ENCODE measurements at places on chromosomes 12 and 14. TPM values are rescaled to one million over a fixed set of nuclear protein-coding genes. Genes with fewer than 3 reads are reported as not detected.

A2M gene
- total RNA-seq: not detected

RAB2B gene
- 27.6 TPM for total RNA-seq

PTGDR gene
- 0.21 TPM for total RNA-seq

FRMD6 gene
- 23.7 TPM for total RNA-seq

CLEC6A gene
- not detected for total RNA-seq

SERPINA1 gene
- total RNA-seq: not detected

MGP gene
- total RNA-seq: not detected

SMCO2 gene
- 0.80 TPM for total RNA-seq

SMOC1 gene
- 2.4 TPM for total RNA-seq

- H3K27ac ChIP-seq: no peak overlapping the region
- no peak overlapping the region for H3K4me3 ChIP-seq
- no peaks in the 10 kb centered on the region for H3K27me3 ChIP-seq
- H3K4me1 ChIP-seq: no peaks in the 10 kb centered on the region
- H3K36me3 ChIP-seq: peaks cover 12% of the 10 kb centered on the region
Observed at GRCh38 chr14:34766060-34766459, 51.7 kb upstream of the CFL2 start.

- H3K36me3 ChIP-seq: no peaks in the 10 kb centered on the region
- no peaks in the 10 kb centered on the region for H3K4me1 ChIP-seq
- no peak overlapping the region for H3K27ac ChIP-seq
Observed at GRCh38 chr12:105451798-105452197, 121.3 kb downstream of the C12orf75 start.

DNA sequence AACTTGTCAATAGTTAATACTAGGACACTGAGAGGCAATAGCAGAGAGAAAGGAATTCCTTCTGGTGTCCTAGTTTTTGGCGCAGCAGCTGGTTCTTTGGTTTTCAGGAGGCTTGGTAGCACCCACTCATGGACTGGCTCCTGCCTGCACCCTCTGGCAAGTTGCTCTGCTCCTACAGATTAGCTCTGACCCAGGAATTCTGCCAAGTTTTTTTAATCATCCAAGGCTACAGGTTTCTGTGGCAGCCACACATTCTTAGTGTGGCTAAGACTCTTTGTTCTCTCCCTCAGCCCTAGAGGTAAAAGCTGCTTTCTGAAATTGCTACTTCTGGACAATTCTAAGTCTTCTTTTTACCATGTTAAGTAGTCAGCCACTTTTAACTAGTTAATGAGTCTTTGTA lies 72.0 kb upstream of the FKBP4 start:
- no peak overlapping the region for H3K27ac ChIP-seq
- DNase-seq: no peak
- no peaks in the 10 kb centered on the region for H3K36me3 ChIP-seq

GRCh38 chr12:69022674-69023073 lies 89.7 kb upstream of the CPM start:
- no peaks in the 10 kb centered on the region for H3K36me3 ChIP-seq
- H3K4me3 ChIP-seq: no peak overlapping the region
- no peak for DNase-seq
- no peaks in the 10 kb centered on the region for H3K27me3 ChIP-seq
- no peaks in the 10 kb centered on the region for H3K4me1 ChIP-seq

GRCh38 chr12:103093499-103094106 lies 136.1 kb downstream of the ASCL1 start:
- H3K4me3 ChIP-seq: no peak overlapping the region
- H3K36me3 ChIP-seq: no peaks in the 10 kb centered on the region
- H3K27ac ChIP-seq: no peak overlapping the region
- H3K4me1 ChIP-seq: no peaks in the 10 kb centered on the region
- no peak for DNase-seq

DNA sequence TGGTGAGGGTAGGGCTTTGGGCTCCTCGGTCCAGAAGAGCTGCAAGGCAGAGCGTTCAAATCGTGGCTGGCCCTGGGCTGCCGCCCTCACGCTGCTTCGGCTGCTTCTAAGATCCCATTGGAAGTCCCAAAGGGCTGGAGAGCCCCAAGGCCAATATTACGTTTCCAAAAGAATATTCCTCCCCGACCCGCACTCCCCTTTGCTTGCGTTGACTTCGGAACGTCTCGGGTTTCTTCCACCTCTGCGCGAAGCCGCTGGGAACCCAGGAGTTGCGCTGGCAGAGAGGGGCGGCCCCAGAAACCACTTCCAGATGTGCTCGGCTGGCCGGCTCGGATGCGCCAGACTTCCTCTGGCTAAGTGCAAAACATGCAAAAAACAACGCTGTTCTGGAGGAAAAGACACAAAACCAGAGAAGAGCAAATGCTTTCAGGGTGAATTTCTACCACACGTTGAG lies at the start of gene GLT8D2:
Gene GLT8D2, minus strand, starts transcription at position 285 of the 454 bp plus-strand sequence. CDS start 30,539 bp downstream, outside the sequence.
- no peaks in the 10 kb centered on the region for H3K36me3 ChIP-seq
- H3K27ac ChIP-seq: no peak within 1 kb of the TSS
- peak within 1 kb of the TSS; percentile 48 for H3K4me3 ChIP-seq

DNA sequence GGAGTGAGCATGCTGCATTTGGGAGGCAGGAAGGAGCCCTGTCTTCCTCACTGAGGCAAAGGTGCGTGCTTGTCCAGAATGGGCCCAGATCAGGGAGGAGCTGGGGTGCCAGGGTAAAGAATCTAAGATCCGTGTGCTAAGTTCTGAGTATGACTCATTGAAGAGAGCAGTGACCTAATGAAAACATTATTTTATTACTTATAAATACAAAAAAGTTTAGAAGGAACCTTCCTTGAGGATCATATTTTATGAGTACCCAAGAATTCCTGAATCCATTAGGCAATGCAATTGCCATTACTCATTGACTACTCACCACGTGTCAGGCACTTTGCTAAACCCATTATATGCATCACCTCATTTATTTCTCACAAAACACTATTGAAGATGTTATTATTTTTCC lies 264.7 kb downstream of the EGLN3 start:
- H3K4me1 ChIP-seq: no peaks in the 10 kb centered on the region
- H3K4me3 ChIP-seq: no peak overlapping the region
- H3K27ac ChIP-seq: no peak overlapping the region
- no peaks in the 10 kb centered on the region for H3K27me3 ChIP-seq

DNA sequence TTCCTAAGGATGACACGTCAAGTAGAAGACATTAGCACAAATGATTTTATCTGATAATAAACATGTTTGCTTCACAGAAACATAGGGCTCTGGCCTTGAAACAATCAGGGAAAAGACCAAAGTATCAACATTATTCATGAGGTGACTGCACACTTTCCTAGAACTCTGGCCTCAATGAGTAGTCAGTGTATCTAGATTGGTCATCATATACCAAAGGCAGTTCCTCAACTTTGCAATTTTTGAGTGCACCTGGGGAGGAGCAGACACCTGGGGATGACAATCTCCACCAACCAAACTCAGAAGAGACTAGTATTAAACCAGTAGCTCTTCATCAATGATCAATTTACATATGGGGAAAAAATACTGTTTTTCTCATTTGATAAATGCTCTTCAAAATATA lies 4.5 kb downstream of the EDDM3A start:
- H3K36me3 ChIP-seq: no peaks in the 10 kb centered on the region
- H3K27me3 ChIP-seq: no peaks in the 10 kb centered on the region
- DNase-seq: no peak
- no peaks in the 10 kb centered on the region for H3K4me1 ChIP-seq
- no peak overlapping the region for H3K27ac ChIP-seq

- H3K27ac ChIP-seq: no peak overlapping the region
- no peaks in the 10 kb centered on the region for H3K4me1 ChIP-seq
- no peak overlapping the region for H3K4me3 ChIP-seq
- no peaks in the 10 kb centered on the region for H3K36me3 ChIP-seq
- no peaks in the 10 kb centered on the region for H3K27me3 ChIP-seq
Observed at GRCh38 chr14:76644855-76645518, 116.3 kb upstream of the VASH1 start.

DNA sequence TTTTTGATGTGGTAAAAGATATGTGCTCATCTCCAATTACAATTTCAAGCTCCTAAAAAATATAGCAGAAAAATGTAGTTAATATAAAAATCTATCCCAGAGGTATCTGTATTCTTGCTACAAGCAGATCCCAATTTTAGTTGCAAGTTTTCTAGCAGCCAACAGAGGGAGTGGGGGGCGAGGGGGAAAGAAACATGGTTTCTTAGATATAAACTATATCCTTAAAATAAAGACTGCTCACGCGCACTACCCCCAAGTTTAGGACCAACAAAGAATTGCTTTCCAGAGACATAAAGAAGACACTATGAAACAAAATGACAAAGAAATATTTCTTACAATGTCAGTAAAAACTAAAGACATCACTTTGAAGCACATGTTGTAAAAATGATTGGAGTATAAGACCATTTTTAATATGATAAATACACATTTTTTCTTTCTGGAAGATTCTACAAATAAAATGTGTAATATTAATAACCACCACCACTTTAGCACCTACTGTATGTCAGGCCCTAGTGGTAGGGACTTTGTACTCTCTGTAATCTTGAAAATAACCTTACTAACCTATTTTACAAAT lies 5.4 kb downstream of the MAGOHB start:
- H3K4me3 ChIP-seq: no peak overlapping the region
- H3K36me3 ChIP-seq: peaks cover 30% of the 10 kb centered on the region
- H3K27ac ChIP-seq: no peak overlapping the region
- H3K27me3 ChIP-seq: no peaks in the 10 kb centered on the region
- DNase-seq: no peak
- no peaks in the 10 kb centered on the region for H3K4me1 ChIP-seq

DNA sequence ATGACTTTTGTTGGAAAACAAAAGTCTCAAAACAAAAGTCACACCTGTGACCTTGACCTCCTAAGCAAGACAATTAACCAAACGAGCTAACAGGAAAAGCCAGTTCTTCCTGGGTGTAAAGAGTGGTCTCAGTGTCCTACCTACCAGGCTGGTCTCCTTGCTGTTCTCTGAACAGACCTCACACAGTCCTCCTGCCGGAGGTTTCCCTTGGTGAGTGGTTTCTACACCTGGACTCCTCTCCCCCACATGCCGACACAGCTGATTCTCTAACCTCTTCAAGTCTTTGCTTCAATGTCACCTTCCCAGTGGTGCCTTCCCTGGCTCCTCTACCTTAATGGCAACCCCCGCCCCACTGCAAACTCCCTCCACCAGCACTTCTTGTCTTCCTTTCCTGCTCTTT lies 238.6 kb downstream of the ZFP36L1 start:
- H3K27me3 ChIP-seq: no peaks in the 10 kb centered on the region
- no peak overlapping the region for H3K4me3 ChIP-seq
- no peaks in the 10 kb centered on the region for H3K36me3 ChIP-seq
- no peak overlapping the region for H3K27ac ChIP-seq

- DNase-seq: no peak
- no peaks in the 10 kb centered on the region for H3K27me3 ChIP-seq
- H3K4me3 ChIP-seq: no peak overlapping the region
- no peak overlapping the region for H3K27ac ChIP-seq
- H3K4me1 ChIP-seq: no peaks in the 10 kb centered on the region
Observed at GRCh38 chr12:78331753-78332152, 501.1 kb downstream of the NAV3 start.

GRCh38 chr12:38149395-38150073 lies 167.0 kb upstream of the ALG10B start:
- H3K4me3 ChIP-seq: no peak overlapping the region
- no peaks in the 10 kb centered on the region for H3K36me3 ChIP-seq
- H3K4me1 ChIP-seq: no peaks in the 10 kb centered on the region
- no peaks in the 10 kb centered on the region for H3K27me3 ChIP-seq

DNA sequence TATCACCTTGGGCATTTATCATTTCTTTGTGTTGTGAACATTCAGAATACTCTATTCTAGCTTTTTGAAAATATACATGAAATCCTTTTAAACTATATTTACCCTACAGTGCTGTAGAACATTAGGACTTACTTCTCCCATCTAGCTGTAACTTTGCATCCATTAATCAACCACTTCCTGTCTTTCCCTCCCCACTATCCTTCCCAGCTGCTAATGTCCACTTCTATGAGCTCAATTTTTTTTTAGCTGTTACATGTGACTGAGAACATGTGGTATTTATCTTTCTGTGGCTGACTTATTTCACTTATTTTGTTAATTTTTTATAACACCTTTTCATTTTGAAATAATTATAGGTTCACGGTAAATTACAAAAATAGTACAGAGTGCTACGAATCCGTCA lies 136.0 kb downstream of the LMNTD1 start:
- H3K4me1 ChIP-seq: no peaks in the 10 kb centered on the region
- H3K36me3 ChIP-seq: no peaks in the 10 kb centered on the region
- H3K27ac ChIP-seq: no peak overlapping the region
- H3K4me3 ChIP-seq: no peak overlapping the region

GRCh38 chr14:100138082-100138787 lies 21.2 kb downstream of the DEGS2 start:
- DNase-seq: no peak
- H3K4me1 ChIP-seq: no peaks in the 10 kb centered on the region
- no peak overlapping the region for H3K27ac ChIP-seq
- no peak overlapping the region for H3K4me3 ChIP-seq
- H3K36me3 ChIP-seq: no peaks in the 10 kb centered on the region
- no peaks in the 10 kb centered on the region for H3K27me3 ChIP-seq

DNA sequence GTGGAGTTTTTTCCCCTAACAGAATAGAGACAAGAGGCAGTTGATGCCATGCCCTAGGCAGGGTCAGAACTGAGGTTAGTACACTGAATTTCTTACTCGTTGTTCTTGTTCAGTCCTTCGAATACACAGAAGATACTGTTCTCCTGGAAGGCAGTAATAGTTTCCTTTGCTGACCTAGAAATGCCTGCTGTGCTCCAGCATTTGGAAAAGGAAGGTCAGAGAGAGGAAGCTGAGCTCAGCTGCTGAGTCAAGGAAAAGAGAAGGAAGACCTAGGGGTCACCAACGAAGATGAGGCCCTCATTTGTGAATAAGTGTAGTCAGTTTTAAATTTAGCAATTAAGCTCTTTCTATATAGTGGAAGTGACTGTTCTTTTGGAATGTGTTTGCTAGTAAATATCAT lies 100.1 kb downstream of the CRADD start:
- H3K4me3 ChIP-seq: no peak overlapping the region
- DNase-seq: no peak
- H3K27ac ChIP-seq: no peak overlapping the region

- DNase-seq: no peak
- H3K4me1 ChIP-seq: peaks cover 5% of the 10 kb centered on the region
- no peaks in the 10 kb centered on the region for H3K36me3 ChIP-seq
- no peaks in the 10 kb centered on the region for H3K27me3 ChIP-seq
- H3K4me3 ChIP-seq: no peak overlapping the region
- no peak overlapping the region for H3K27ac ChIP-seq
Observed at GRCh38 chr14:93963692-93964091, 12.7 kb downstream of the ASB2 start.

GRCh38 chr12:74889563-74890236 lies 319.9 kb downstream of the KCNC2 start:
- H3K4me3 ChIP-seq: no peak overlapping the region
- no peak overlapping the region for H3K27ac ChIP-seq
- no peaks in the 10 kb centered on the region for H3K4me1 ChIP-seq

DNA sequence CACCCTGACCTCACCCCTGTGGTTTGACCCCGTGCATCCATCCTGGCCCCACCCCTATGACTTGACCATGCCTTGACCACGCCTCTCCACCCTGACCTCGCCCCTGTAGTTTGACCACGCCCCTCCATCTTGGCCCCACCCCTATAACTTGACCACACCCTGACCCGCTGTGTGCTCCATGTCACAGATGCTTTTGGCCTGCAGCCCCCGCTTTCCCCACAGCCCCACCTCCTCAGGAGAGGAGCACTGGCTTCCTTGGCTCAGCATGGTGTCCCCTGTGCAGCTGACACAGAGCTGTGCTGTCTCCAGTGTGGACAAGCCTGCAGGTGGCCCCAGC lies 269.9 kb upstream of the SFSWAP start:
- peak; percentile 46 for DNase-seq
- no peaks in the 10 kb centered on the region for H3K36me3 ChIP-seq
- peaks cover 3% of the 10 kb centered on the region for H3K4me1 ChIP-seq
